Fibroblast of skin of left quadriceps (primary cell): ENCODE measurements at places on chromosomes 11 and 22.
A peak's percentile ranks its signal among the peaks of the same experiment; 100 is the strongest.

GRCh38 chr22:39943337-39943736 lies 16.9 kb upstream of the TMA7B start:
- DNase-seq: no peak

- no peak for DNase-seq
Observed at GRCh38 chr22:46748908-46749675, 11.0 kb upstream of the CERK start.

GRCh38 chr22:37148742-37149665 lies 712 bp downstream of the IL2RB start:
- no peak for DNase-seq

DNA sequence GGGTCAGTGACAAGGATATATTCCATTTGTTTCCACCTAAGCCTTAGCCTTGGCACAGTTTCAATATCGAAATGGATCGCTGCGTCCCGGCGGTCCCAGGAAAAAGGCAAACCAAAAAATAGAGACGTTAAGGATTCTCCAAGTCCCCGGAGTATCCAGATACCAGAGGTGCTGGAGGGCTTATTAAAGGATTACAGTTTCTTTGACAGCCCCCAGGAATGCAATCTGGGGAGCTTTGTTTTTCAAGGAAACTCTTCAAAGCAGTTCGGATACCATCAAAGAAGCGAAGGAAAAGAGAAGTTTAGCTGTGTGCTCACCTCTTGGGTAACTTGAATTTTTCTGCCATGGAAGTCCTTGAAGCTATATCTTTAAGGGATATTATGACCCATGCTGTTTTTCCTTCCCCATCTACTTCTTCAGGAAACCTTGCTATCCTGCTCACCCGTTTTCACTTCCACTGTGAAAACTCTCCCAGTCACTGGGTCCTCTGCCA lies 600 bp upstream of the GPR83 start:
- no peak for DNase-seq

- DNase-seq: no peak
Observed at GRCh38 chr11:47560426-47560825, 5.0 kb upstream of the PTPMT1 start.

- DNase-seq: no peak
Observed at GRCh38 chr11:31874631-31875191, 63.6 kb upstream of the PAX6 start.

DNA sequence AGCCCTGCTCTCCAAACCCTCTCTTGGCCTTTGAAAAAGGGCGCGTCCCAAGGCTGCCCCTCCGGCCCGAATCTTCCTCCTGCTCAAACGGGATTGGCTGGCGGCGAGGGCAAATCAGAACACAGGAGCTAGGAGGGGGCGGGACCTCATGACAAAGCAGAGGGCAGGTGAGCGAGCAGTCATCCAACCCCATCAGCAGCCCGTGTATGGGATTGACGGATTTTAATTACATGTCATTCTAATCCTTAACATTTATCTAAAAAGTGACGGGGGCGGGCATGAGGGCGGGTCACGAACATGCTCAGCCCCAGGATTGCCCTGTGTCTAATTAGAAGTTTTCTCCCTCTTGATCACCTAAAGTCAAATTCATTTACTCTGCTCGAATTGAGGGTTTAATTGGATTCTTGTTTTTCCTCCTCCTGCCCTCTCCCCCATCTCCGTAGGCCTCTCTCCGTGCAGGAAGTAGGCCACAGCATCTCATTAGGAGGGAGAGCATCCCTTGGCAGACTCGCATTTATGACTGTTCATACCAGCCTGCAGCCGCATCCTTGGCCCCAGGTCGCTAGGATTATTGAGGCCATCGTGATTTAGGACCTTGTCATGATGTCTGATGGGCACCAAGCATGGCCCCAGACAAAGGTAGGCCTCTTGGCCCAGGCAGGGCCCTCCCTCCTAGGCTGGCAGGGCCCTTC lies 147.1 kb downstream of the CHST1 start:
- no peak for DNase-seq

DNA sequence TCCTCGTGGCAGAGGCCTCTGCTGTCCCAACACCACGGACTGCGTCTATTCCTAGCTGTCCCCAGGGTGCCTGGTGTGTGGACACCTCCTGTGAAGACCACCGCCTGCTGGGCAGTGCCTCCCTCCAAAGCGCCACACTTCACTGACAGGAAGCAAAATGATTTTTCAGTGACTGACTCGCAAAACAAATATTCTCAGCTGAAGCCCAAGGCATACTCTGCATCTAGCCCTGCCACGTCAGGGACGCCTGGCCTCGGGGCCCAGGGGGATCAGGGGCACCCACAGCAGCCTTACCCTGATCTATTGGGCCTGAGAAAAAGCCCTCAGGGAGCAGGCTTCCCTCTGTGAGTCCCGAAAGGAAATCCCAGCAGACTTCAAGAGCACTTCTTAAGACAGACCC lies 2.2 kb downstream of the BRD1 start:
- peak; percentile 21 for DNase-seq

GRCh38 chr11:45178890-45179671 lies 32.6 kb downstream of the PRDM11 start:
- no peak for DNase-seq

- DNase-seq: peak; percentile 70
Observed at GRCh38 chr11:7977232-7977917, 9.8 kb upstream of the EIF3F start.

DNA sequence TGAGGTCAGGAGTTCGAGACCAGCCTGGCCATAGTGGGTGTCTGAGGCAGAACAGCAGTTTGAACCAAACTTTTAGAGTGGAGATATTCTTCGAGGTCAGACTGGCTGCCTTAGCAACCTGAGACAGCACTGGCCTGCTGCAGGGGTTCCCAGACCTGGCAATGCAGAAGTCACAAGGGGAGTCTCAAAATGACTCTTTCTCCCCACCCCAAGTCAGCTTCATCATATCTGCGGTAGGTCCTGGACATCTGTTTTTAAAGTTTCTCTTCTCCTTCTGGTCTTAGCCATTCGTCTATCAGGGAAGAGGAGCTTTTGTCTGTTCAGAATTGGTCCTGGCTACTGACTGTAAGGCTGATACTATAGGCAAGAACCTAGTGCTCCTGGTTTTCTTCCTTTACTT lies 14.5 kb upstream of the CLMP start:
- DNase-seq: no peak

DNA sequence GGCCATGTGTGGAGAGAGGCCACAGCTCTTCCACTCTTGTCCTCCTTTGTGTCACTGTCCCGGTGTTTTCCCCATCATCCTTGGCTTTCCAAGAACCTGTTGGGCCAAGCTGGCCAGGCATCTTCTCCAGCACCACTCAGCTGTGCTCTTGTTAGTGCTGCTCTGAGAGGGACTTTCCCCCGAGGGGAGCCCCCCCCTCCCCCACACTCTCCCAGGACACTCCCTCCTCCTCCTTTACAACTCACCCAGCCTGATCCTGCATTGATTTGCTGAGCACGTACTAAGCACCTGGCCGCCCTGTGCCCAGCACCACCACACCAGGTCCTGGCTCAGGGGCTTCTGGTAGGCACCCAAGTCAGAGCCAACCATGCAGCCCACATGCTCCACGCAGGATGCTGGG lies 13.2 kb downstream of the TP53AIP1 start:
- DNase-seq: no peak

- no peak for DNase-seq
Observed at GRCh38 chr11:34757026-34757451, 136.1 kb downstream of the EHF start.

GRCh38 chr22:45877036-45877380 lies 100.0 kb downstream of the WNT7B start:
- no peak for DNase-seq

DNA sequence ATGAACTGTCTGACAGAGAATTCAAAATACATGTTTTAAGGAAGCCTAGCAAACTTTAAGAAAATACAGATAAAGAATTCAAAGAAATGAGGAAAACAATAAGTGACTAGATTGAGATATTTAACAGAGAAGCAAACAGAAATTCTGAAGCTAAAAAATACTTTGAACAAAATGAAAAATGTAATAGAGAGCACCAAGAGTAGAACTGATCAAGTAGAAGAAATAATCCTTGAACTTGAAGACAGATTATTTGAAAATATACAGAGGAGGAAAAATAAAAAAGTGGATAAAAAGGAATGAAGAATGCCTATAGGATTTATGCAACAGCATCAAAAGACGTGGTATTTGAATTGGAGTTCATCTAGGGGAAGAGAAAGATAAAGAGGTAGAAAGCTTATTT lies 101.9 kb upstream of the OR4B1 start:
- DNase-seq: no peak

GRCh38 chr11:26865703-26866102 lies 128.2 kb upstream of the FIBIN start:
- no peak for DNase-seq

GRCh38 chr22:17554814-17555213 lies 8.5 kb upstream of the SLC25A18 start:
- DNase-seq: no peak

GRCh38 chr11:62427630-62428233 lies 8.9 kb downstream of the SCGB1A1 start:
- DNase-seq: peak; percentile 62

DNA sequence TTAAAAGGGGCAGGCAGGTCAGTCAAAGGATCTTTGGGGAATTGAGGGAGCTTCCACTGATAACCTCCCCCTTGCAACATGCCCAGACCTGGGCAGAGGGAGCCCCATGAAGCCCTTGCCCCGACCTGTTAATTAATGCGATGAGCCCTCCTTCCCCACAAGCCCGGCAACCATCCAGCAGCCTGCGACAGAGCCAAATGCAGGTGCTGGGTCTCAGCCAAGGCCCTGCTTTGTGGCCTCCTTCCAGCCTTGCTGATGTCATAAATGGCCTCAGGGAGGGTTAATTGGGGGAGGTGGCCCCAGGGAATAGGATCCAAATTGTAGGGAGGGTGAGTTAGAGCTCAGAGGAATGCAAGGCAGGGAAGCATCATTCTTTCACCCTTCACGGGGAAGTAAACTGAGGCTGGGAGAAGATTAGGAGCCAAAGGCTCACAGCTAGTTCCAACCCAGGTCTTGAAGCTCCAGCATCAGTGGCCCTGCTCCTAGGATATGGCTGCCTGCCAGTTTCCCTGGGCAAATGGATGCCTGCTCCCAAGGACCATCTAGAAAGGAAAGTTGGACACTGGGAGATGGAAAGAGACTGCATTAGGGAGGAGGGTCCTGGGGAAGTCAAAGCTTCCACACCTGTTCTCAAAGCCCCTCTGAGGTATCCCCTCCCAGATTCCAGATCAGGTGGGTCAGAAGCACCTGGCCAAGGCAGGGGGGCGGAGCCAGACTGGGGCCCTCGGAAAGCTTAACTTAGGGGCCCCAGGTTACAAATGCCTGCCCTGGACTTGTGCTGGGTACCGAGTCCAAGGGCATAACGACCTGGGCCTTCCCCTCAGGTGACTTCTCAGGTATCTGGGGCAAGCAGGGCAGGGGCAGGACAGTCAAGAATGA lies 34.1 kb downstream of the LMO1 start:
- DNase-seq: no peak

DNA sequence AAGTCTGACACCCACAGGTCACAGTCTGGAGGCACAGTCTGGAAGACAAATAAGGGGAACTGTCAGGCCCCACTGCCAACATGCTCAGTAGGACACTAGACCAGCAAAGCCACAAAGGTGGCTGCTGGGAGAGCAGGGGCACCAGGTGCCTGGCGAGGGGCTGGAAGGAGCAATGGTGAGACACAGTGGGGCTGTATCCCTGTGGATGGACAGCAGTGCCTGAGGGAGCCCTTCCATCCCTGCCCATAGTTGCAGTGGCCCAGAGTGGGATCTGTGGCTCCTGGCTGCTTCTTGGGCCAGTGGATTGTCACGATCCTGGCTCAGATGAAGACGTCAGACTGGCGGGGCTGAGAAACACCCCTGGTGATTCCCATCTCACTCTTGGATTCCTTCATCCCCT lies 154.6 kb downstream of the DSCAML1 start:
- DNase-seq: no peak

DNA sequence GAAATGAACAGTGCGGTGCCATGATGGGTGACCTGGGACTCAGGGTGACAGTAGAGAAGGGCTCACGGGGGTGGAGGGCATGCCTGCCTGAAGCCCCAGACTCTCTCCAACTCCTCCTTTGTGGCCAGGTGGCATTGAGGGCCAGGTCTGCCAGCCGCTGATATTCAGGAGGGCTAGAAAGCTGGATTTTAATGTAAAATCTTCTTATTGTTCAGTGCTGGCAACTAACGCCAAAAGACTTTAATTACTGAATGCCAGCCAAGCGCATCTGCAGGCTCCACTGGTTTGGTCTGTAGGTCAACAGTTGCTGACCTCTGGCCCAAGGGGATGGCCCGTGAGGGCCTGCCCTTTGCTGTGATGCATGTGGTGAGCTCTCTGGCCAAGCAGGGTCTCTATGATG lies 10.3 kb downstream of the MRGPRG start:
- DNase-seq: no peak

GRCh38 chr11:36053862-36054261 lies 110.0 kb downstream of the LDLRAD3 start:
- no peak for DNase-seq

GRCh38 chr11:77026221-77026620 lies 8.0 kb upstream of the B3GNT6 start:
- DNase-seq: no peak

GRCh38 chr11:47946682-47947559 lies 33.4 kb upstream of the PTPRJ start:
- DNase-seq: peak; percentile 81

- no peak for DNase-seq
Observed at GRCh38 chr11:35162745-35163144, 23.8 kb downstream of the CD44 start.

- DNase-seq: no peak
Observed at GRCh38 chr11:36598051-36598450, at the start of gene RAG2. TSS of gene RAG2 (minus strand) at chr11:36598236. CDS start at chr11:36594168, 4,068 bp downstream.

GRCh38 chr22:26616650-26617049 lies 1.2 kb downstream of the CRYBB1 start:
- DNase-seq: no peak

DNA sequence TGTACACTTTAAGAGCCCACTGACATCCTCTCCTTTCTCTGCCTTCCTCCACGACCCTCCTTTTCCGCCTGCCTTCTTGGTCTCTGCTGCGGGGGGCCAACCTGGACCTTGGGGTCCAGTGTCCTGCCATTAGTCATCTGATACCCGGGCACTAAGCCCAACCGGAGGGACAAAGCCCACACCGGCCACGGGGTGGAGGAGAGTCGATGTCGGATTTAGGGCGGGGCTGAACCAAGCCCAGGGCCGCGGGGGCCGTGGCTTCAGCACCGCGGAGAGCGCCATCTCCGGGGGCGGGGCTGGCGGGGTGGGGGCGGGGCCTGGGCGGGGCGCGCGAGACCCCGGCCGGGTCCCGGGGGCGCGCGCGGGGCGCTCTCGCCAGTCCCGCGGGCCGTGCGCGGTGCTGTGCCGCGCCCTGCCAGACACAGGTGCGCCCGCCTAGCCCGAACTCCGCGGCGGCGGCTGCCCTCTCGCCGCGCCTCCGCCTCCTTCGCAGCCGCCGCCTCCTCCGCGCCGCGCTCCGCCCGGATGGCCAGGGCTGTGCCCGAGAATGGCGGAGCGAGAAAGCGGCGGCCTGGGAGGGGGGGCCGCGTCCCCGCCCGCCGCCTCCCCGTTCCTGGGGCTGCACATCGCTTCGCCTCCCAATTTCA lies at the start of gene MAPK8IP1:
MAPK8IP1 (plus strand) TSS at position 378 of the 647 bp plus-strand sequence; CDS start at position 548, 170 bp downstream.
- no peak for DNase-seq

GRCh38 chr11:66259956-66260355 lies 8.5 kb upstream of the RAB1B start:
- DNase-seq: no peak

- peak; percentile 18 for DNase-seq
Observed at GRCh38 chr11:19200410-19201201, 1.2 kb downstream of the CSRP3 start.

GRCh38 chr11:69804769-69805508 lies 14.3 kb downstream of the FGF3 start:
- DNase-seq: no peak
